ENCODE measurements at places on chromosomes 1 and 21.
A peak's percentile ranks its signal among the peaks of the same experiment; 100 is the strongest.

- no peak for DNase-seq
These were observed 167.5 kb downstream of the CLIC6 start for GRCh38 chr21:34836103-34836932.

DNA sequence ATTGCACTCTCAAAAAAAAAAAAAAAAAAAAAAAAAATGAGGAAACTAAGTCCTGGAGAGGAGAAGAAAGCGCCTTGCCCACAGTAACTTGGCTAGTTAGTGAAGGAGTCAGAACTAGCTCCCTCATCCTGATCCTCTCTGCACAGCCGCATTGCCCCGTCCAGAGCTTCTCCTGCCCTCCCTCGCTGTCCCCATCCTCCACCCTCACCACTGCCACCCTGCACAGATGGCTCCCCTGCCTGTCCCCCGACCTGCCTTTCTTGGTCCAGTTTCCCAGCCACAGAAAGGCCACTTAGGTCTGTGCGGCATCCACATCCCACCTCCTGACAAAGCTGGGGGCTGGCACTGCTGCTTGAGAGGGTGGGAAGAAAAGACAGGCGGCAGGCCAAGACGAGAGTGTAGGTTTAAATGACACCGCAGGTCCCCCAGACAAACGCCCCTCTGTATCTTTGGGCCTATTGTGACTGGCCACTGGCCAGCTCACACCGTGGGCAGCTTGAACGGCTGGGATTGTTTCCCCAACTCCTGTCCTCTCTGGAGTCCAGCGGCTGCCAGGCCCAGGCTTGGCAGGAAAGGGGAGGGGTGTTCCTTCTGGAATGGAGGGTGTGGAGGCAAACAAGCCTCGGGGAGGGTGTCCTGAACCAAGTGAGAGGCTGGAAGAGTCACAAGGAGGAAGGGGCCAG, 20.2 kb downstream of the NCMAP start:
- no peak for DNase-seq

DNA sequence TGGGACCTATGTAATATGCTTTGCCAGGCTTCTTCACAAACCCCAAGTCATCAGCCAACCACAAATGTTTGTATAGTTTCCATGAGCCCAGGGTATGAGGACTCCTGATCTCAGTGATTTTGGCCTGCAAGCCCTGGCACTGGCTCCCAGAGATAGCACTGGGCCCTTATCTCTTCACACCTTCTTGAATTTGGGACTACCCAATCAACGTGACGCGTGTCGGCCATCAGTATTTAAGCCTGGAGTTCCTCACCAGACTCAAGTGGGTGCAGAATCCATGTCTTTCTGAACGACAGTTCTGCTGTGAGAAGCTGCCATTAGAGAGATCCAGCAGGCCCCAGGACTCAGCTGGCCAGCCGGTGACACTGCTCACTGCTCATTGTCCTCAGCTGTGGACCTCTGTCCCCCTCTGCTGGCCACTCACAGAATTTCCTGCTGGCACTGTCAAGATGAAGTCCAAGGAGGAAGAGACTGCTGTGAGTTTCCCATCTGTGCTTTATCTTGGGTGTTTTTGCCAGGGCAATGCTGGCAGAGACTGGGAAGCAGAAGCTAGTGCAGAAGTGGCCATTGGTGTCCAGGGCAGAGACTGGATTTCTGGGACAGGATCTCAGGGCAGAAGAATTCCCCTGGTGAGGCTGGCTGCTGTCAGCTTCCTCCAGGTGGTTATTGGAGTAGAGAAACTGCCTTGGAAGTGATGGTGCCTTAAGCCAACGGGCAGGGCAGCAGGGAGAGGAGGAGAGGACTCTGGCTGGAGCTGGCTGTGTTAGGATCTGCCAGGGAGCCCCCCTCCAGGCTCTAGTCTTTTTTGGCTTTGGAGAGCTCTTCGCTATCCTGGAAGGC, 28.4 kb downstream of the TMCC2 start:
- peak; percentile 99 for DNase-seq

DNA sequence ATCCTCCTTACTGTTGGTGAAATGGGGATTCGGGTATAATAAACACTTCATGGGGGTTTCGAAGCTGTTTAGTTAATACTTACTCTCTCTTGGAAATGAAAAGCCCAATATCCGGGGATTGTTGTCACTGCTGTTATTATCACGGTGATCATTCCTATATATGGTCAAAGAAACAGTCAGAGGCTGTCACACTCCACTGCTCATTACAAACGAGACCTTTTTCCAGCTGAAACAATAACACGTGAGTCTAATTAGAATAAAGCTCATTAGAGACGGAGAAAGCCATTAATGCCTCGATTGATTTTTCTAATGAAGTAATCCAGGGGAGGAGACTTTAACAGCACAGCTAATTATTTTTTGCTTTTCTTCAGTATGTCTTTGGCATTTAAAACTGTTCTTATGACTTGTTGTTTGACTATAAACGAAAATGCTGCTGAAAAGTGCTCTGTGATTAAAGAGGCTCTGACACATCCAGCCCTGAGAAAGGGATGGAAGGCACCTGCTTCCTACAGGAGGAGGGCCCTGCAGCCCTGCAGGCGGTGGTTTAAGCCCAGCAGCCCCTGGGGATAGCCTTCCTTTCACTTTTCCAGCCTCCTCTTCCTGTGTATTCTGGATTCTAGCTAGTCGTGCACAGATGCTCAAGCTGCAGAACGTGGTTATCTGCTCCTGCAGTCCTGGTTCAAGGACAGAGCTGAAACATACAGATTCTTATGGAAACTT, 143.6 kb downstream of the EDEM3 start:
- no peak for DNase-seq

DNA sequence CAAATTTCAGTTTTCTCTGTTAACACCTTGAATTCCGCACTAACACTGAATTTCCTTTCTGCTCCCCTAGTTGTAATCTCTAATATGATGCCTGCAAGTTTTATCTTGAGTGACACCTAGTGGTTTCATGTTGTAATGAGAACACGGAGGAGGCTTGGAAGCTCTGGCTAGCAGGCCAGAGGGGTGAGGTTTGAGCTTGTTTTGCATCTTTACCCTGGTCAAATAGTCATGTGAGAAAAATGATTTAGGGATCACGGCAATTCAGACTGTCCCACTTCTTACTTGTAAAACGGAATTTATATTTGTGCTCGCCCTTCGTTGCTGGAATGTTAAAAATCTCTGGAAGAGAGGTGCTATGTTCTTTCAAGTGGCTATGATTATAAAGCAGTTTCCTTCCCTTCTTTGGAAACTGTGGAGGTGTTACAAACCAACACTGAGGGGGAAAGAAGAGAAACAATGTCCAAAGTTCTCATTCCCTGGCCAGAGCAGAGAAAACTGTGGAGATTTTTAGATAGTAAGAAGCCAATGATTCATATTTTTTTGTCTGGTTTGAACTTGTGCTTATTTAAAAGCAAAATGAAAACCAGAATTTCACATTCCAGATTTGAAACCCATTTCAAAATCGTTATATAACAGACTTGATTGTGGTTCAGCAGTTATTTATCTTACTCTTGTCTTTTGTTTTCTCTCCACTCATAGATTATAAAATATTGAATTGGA, 5.3 kb upstream of the MROH9 start:
- peak; percentile 56 for DNase-seq

GRCh38 chr1:197021716-197022115, 44.4 kb downstream of the CFHR5 start:
- DNase-seq, result no peak

DNA sequence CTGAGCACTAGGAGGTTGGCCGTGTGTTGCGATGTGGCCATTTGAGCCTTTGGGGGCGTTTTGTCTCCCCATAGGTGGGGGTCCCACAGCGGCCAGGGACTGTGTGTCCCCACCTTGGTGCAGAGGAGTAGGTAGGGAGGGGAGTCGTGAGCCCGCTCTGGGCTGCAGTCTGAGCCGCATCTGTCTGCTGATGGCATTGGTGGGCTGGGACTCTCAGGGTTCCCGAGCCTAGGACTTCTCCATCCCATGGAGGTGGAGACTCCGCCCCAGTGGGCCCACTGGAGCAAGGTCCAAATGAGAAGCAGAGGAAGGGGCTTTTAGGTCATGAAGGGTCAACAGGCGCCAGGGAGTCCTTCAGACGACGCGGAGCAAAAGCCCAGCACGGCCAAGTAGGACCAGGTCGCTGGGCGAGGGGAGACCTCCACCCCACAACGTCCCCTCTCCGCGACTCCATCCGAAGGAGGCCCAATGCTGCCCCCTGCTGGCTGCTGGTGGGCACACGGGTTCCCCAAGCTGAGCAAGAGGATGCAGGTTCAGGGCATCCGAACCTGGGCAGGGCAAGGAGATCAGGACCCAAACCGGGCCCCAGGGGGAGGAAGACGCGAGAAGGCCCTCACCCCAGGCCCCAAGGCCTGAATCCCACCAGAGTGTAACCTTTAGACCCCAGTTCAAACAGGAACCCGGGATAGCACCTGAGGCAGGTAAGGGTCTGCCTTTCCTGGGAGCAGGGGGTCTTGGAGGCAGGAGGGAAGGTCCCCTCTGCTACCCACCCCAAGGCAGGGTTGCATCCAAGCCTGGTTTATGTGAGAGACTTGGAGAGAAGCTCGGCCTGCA, 14.9 kb downstream of the TTC34 start:
- DNase-seq, result peak; percentile 44

GRCh38 chr21:30058928-30059327, 107.7 kb downstream of the CLDN17 start:
- DNase-seq, result no peak

DNA sequence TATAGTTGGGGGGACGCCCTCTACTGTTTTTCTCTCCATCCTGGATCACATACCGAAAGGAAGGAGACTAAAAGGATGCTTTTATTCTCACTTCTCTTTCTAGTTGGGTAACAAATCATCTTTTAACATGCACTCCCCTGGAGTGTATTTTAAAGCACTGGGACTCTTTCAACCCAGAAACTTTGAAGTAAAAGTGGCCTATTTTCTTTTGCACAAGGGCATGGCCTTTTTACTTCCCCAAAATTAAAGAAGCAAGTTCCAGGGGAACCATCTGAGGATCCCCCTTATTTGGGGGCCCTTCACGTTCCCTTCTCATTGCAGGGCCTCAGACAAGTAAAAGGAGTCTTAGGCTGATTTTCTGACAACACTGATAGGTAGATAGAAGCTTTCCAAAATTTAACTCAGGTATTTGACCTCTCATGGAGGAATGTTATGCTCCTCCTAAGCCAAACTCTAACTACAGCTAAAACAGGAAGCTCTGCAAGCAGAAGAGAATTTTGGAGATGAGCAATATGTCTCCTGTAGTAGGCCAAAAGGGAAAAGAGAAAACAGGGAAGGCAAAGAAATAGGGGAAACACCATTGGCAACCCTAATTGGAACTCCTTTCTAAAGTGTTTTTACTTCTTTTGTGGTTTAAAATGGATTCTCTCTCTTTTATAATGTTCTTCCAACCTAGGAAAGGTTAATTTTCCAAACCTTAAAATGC, 8.9 kb upstream of the CD46 start:
- DNase-seq, result no peak

DNA sequence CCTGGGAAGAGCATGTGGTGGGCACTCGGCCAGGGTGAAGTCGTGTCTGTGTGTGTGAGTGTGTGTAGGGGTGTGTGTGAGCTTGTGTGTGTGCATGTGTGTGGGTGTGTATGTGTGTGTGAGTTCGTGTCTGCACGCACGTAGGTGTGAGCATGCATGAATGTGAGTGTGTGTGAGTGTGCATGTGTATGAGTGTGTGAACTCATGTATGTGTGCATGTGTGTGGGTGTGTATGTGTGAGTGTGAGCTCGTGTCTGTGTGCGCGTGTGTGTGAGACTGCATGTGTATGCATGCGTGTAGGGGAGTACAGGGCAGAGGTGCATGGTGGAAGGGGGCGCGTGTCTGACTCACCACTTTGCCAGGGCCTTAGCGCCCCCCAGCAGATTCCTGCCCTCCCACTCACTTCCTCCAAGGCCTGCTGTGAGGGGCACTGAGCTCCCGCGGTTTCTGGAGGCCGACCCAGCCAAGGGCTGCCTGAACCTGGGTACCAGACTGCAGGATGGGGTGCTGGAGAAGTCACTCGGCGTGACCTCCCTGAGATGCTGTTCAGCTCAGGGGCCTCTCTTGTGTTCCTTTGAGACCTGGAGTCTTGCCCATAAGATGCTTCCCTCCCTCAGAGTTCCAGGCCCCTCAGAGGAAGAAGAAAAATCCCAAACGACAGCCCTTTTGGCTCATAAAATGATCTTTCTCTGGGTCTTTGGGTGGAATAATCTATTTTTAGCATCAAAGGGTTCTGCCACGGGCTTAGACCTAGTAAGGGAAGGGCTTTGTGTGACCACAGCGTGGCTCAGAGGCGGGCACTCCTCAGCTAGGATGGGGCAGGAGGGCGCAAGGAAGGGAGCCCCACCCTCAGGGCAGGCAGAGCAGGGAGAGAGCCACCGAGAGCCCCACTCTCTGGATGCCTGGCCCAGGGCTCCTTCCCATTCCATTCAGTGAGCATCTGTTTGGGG, 41.1 kb upstream of the RUNX3 start:
- no peak for DNase-seq

DNA sequence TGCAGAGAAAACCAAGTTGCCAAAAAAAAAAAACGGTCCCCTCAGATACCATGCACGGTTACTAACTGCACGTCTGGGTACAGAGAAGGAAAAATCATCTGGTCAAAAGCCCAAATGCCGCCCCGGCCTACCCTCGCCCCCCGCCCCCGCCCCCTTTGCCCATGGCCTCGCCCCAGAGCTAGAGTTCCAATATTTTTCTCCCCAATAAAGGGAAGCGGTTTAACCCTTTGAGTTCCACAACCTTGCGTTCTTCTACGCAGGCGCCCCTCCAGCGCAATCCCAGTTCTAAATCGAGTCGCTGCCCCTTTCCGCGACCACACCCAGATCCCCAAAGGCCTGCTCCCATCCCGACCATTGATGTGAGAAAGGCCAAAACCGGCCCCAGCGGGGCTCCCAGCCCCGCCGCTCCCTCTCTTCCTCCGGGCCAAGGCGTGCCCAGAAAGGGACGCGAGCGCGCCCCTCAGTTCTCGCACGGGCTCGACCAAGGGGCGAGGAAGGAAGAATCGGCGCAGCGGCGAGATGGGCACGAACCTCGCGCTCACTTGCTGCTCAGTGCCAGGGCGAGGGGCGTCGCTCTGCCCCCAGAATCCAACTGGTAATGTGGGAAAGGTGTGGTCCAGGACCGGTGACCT, 797 bp downstream of the WDR47 start:
- DNase-seq, result peak; percentile 21

DNA sequence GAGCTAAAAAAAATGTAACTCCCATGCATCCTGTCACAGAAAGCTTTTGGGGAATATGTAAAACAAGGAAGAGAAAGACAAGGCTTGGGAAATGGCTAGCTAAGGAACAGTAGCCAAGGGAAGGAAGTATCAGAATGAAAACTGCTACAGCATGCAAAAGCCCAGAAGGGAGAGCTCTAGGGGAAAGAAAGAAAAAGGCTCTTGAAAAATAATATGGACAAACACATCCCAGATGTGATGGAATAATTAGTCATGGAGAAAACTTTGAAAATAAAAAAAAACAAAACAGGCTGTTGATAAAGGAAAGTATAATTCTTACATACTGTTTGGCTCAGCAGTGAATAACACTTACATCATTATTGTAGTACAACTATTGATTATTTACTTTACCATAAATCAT, 47.9 kb upstream of the VCAM1 start:
- DNase-seq, result no peak

Measured in hematopoietic multipotent progenitor cell treated with erythropoietin and hydrocortisone succinate and interleukin-3 and kit ligand, for 8 days (in vitro differentiated cells).